ENCODE measurements at places on chromosomes 7 and 10.

DNA sequence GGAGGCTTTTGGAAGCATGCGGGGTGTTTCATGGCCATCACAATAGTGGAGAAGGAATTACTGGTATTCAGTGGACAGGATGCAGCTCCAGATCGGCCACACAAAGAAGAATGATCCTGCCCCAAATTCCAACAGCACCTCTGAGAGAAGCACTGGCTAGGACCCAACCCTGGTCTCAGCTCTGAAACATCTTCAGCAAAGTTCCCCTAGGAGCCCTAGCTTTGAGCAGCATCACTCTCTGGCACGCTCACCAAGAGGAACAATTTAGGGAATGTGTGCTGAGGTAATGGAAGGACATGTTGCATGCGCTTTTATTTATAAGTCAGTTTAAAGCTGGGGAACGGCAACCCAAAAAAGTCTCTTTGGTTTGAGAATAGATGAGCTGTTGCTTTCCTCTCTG is 5.5 kb upstream of the OPN1SW start:
- no peak for DNase-seq

DNA sequence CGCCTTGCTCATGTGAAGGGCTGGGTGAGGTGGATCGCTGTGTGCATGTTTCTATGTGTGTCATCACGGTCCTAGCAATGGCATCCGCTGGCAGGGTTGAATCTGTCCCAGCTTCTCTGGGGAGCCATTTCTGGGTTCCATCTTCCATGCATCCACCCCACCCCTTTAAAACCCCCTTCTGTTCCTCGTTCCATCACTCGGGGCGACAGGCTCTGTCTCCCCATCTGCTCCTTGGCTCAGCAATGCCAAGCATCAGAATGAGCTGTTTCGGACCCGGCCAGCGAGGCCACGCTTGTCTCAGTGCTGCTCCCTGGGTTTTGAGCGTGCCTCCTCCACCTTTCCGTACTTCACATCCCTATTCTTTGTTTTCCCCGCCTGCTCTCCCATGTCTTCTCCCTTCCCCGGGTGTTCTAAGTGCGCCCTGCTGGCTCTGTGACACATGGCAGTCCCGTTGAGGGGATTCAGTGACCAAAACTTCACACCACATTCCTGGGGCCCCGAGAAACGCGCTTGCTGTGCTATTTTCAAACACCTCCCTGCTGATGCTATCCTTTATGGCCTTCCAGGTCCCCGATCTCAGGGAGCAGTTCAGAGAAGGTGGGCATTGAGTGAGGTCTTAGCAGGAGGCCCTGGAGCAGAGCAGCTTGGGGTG is 554.1 kb upstream of the FOXK1 start:
- no peak for DNase-seq

GRCh38 chr10:93030409-93030808 is 30.2 kb upstream of the CYP26C1 start:
- DNase-seq = no peak

GRCh38 chr10:73908853-73909539 is 1.9 kb upstream of the PLAU start:
- peak; percentile 63 for DNase-seq

DNA sequence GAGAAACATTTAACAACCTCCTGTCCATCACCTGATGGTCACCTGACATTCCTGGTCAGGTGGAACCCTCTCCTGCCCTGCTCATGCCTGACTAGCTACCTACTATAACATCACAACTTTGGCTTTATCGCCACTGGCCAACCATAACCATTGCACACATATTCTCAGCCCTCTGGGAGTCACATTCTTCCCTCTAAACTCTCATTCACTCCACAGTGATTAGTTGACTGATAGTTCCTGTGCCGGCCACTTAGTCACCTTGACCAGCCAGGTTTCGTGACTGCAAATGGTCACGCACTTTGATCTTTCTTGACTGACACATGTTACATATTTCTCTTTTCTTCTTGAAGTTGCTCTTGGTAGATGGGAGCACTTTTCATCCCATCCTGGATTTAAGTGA is 50.1 kb downstream of the GNAI1 start:
- no peak for DNase-seq

GRCh38 chr10:75841266-75841665 is 409.8 kb downstream of the LRMDA start:
- DNase-seq = no peak

GRCh38 chr10:95360122-95360714 is 69.4 kb upstream of the PDLIM1 start:
- DNase-seq = no peak

DNA sequence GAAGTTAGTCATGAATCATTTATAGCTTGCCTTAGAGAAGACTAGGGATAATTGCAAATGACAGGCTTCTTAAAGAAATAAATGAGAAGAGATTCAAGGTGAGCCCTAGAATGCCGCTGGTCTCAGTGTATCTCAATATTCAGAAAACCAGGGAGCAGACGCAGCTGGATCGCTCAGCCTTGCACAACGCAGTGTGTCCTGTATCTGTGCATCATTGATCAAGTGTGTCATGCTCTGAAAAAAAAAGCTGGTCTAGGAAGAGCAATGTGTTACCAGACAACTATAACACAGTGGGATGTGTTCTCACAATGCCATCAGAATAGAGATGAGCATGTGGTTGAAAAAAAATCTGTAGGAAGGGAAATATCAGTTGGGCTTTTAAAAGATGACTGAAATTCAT is 230.1 kb downstream of the CALN1 start:
- no peak for DNase-seq

Measured in stimulated activated CD4-positive, alpha-beta T cell treated with anti-CD3 and anti-CD28 coated beads, Interleukin-2, amount 100 ng/mL, for 24 hours (primary cell).